ENCODE measurements at places on chromosomes 3 and 15.

- DNase-seq, result no peak
Measured at GRCh38 chr15:83039206-83039605, 27.8 kb upstream of the C15orf40 start.

DNA sequence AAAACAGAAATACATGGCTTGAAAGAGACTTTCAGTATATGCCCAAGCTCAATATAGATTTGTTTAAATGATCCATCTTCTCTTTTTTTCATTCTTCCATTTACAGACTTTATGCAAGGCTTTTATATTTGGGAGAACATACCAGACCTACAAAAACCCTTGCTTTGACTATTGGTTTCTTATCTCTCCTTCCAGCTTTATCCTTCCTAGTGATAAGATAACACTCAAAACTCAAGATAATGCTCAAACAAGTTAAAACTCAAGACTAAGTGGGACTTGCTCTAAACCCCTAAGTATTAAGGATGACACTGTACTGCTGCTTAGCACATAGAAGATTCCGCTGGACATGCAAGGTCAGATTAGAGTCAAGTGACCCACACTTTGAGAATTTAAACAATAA, 8.0 kb downstream of the TUSC7 start:
- no peak for DNase-seq

GRCh38 chr3:183307749-183308148, 54.7 kb downstream of the B3GNT5 start:
- no peak for DNase-seq

DNA sequence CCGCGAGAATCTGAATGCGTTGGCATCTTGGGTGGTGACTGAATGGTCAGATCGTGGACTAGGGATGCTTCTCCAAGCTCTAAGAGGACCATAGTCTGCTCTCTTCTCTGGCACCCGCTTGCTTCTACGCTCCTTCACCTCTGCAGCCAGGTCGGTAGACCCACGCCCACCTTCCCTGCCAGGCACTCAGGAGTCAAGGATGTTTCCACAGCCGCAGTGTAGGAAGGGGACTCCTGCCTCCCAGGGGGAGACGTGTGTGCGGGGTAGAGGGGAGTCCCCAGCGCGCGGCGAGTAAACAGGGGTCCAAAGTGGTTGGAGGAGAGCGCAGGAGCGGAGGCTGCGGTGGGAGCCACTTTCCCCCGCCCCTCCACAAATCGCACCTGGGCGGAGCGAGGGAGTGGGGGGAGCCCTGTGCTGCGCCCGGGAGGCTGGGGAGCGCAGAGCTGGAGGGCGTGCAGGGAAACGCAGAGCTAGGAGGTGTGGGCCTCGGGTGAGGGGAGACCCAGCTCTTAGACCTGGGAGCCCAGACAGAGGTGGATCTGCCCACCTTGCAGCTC, 1.7 kb downstream of the LRRC3B start:
- DNase-seq, result no peak
